Activated CD8-positive, alpha-beta memory T cell treated with anti-CD3 and anti-CD28 coated beads for 1 hour (primary cell): ENCODE measurements at places on chromosomes 13 and 19.

DNA sequence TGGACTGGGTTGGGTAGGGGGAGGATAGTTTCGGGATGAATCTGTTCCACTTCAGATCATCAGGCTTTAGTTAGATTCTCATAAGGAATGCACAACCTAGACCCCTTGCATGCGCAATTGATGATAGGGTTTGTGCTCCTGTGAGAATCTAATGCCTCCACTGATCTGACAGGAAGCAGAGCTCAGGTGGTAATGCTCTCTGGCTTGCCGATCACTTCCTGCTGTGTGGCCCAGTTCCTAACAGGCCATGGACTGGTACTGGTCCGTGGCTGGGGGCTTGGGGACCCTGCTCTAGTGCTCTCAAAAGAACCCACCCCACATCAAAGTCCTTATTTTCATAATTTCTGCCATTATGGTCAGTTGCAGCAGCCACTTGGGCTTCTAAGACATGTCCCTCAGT, 30.1 kb downstream of the DNAJC3 start:
- no peak for DNase-seq

DNA sequence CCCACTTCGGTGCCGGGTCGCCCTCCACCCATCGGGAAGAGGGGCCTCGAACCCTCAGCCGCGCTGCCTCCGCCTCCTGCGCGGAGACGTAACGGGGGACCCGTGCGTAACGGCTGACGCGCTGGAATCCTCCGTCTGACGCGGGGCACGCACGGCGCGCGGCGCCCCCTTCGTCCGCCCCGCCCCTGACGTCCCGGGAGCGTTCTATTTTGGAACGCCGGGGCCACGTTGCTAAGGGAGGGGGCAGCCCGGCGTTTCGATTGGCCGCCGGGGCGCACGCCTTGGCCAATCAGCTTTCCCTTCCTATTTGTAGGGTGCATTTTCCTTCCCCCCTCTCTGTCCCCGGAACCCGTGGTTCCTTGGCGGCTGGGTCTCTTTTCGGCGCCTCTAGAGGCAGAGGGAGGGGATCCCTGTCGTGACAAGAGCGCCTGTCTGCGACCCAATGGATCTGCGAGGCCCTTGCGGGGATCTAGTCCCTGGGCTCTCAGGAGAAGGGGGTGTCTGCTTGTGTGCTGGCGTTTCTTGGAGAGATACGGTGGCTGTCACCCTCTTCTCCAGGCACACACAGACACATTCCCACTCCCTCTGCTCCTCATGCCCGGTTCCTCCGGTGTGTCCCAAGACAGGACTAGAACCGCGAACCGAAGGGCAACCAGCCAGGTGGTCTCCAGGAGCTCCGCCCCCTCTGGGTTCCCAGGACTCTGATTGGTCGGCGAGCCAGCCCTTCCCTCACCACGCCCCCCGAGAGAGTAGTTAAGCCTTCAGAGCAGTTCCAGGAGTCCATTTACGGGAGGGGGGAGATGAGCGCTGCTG, 1.5 kb downstream of the FOSB start:
- DNase-seq: peak; percentile 53

DNA sequence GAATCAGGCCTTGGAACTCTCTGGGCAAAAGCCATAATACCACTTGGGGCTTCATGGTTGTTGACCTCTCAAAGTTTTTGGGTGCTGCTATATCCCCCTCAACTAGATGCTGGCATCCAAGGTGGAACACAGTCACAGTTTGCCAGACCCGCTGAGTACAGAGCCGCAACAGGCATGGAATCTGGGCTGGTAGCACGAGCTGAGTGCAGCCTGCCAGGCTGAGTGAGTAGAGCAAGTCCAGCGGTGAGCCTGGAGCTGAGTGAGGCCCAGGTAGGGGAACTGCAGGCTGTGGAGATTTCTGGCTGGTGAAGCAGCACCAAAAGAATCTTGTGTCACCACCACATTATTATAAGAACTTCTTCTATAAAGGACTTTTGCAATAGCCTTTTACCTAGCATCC, 192.6 kb downstream of the PCDH17 start:
- DNase-seq: no peak

DNA sequence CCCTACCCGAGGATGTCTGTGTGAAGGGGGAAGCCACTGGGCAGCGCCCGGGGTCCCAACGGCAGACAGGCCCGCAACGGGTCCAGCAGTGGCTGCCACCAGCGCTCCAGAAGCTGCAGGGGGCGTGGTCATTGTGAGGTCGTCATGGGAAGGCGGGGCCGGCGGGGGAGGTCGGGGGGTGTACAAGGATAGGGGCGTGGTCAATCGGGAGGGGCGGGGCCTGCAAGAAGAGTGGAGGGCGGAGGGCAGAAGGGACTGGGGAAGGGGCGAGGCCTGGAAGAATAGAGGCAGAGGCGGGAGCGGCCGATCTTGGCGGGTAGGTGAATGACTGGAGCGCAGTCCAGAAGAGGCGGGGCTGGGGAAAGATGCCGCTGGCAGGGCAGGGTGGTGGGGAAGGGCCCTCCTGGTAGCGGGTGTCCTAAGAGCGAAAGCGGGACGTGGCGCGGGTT, 4.4 kb downstream of the FUZ start:
- DNase-seq: peak; percentile 73

GRCh38 chr13:113000575-113000974, 31.6 kb downstream of the MCF2L start:
- DNase-seq: no peak

DNA sequence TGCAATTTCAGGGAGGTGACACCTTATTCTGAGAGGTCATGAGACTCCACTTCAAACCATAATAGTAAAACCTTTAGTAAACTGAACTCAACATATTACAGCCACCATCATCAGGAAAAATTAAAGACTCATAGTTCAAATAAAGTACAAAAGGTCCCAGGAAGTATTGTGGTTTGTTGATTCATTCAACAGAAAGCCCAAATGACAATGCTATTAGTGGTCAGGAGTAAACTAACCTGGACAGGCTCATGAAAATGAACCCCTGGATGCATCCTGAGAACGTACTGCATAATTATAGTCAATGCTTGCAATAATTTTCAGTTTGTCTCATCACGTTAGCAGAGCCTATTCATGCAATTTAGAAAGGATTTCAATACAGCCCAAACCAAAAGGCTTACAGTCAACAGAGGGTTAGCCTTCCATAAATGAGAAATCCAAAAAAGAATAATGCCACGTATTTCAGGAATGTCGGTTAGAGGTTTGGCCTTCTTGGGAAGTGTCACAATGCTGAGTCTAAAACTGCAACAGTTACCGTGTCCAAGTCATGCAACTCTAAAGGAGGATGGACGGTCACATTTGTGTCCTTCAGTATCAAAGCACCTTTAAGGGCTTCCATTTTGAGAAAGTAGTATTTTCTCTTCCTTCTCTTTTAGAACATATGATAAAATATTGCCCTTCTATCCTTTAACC, 280.8 kb downstream of the ABCC4 start:
- no peak for DNase-seq

DNA sequence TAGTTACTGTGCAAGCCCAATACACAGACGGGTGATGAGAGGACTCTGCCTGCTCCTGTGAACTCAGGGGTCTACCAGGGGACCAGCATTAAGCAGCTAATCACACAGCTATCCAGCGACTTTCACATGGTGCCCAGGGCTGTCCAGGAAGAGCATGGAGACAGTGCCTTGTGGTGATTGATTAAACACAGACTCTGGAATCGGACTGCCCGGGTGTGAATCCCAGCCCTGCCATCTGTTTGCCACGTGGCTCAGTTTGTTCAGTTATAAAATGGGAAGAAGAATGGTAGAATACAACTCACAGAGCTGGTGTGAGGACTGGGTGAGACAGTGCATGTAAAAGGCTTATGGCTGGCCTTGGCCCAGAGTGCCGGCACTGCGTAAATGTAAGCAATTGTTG, 42.1 kb upstream of the NPAS1 start:
- DNase-seq: no peak
